ENCODE measurements at places on chromosomes 2 and 18. TPM values are rescaled to one million over a fixed set of nuclear protein-coding genes. Genes with fewer than 3 reads are reported as not detected.

Gene CACNB4
- 4.8 TPM for total RNA-seq

Gene MARCO
- not detected for total RNA-seq

Gene TSPYL6
- 0.25 TPM for total RNA-seq

Gene LOXL3
- 11.9 TPM for total RNA-seq

Gene CTNNA2
- total RNA-seq, result 0.36 TPM

Gene FAM228A
- 0.18 TPM for total RNA-seq

Gene RAB6C
- not detected for total RNA-seq

Gene PLGLB1
- 1.5 TPM for total RNA-seq

Gene MC2R
- not detected for total RNA-seq

Gene TLX2
- total RNA-seq, result not detected

Gene PKDCC
- total RNA-seq, result 57.8 TPM

Gene DAW1
- not detected for total RNA-seq

Gene SKOR2
- not detected for total RNA-seq

Gene TNFAIP6
- 51.9 TPM for total RNA-seq

Gene B3GNT7
- 0.27 TPM for total RNA-seq

Gene ABCB11
- not detected for total RNA-seq

Gene FKBP1B
- total RNA-seq, result 3.5 TPM

Gene HOXD12
- not detected for total RNA-seq

Gene TYMS
- 1.1 TPM for total RNA-seq

Gene ANKRD29
- total RNA-seq, result 6.1 TPM

Gene TFPI
- total RNA-seq, result 72.5 TPM

Gene TMEM169
- total RNA-seq, result 0.36 TPM

Gene RAB27B
- total RNA-seq, result 1.7 TPM

Gene PLEKHH2
- total RNA-seq, result 5.4 TPM

Gene FOXI3
- not detected for total RNA-seq

Gene PLCD4
- 1.2 TPM for total RNA-seq

Gene SERPINB4
- not detected for total RNA-seq

Gene AKAIN1
- not detected for total RNA-seq
